DMS53 (cell line): ENCODE measurements at places on chromosomes 5 and 9.
A peak's percentile ranks its signal among the peaks of the same experiment; 100 is the strongest.

DNA sequence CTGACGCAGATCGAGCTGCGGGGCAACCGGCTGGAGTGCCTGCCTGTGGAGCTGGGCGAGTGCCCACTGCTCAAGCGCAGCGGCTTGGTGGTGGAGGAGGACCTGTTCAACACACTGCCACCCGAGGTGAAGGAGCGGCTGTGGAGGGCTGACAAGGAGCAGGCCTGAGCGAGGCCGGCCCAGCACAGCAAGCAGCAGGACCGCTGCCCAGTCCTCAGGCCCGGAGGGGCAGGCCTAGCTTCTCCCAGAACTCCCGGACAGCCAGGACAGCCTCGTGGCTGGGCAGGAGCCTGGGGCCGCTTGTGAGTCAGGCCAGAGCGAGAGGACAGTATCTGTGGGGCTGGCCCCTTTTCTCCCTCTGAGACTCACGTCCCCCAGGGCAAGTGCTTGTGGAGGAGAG is 4.6 kb upstream of the PHYHD1 start:
- no peak for DNase-seq

- no peak for DNase-seq
Measured at GRCh38 chr5:119741691-119742090, 112.3 kb downstream of the FAM170A start.

DNA sequence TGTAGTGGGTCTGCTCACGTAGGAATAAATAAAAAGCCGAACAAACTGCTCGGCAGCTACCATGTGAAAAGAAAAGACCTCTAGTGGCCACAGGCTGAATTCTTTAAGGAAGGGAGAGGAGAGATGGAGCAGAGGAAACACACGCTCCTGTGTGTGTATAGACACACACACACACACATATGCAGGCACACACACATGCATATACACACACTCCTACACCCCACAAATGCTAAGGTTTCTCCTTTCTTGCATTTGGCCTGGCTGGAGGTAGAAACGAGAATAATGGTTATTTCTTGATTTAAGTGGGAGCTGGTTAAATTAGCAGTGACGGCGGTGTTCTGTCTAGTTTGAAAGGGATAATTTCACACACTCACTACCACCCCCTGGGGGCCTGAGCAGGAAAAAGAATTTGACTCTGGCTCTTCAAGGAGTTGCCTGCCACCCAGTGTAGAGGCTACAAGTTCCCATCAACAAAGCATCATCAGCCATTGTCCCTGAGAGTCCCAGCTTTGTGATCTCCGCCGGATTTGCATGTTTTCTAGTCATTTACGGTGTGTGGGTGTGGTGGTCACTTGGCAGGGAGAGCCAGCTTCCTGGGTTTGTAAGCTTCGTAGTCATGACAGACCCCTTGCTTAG is at the start of gene INSYN2B:
Gene INSYN2B (minus strand): TSS at position 78 of the 636 bp plus-strand sequence. CDS start 96,597 bp downstream, outside the sequence.
- peak; percentile 51 for DNase-seq

- no peak for DNase-seq
Measured at GRCh38 chr5:52837068-52837467, 49.4 kb downstream of the ITGA1 start.

- DNase-seq = no peak
Measured at GRCh38 chr5:3034881-3035280, 283.4 kb upstream of the IRX2 start.

- DNase-seq = no peak
Measured at GRCh38 chr9:107620236-107620635, 130.7 kb upstream of the KLF4 start.

DNA sequence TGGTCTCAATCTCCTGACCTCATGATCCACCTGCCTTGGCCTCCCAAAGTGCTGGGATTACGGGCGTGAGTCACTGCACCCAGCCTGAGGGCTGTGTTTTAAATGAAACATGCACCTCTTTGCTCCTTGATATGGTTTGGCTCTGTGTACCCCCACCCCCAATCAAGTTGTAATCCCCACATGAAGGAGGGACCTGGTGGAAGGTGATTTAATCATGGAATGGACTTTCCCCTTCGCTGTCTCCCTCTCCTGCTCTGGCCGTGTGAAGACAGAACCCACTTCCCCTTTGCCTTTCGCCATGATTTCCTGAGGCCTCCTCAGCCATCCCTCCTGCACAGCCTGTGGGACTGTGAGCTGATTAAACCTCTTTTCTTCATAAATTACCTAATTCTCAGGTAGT is 12.5 kb upstream of the NOTCH1 start:
- no peak for DNase-seq

- DNase-seq = no peak
Measured at GRCh38 chr5:150114102-150114641, 27.8 kb upstream of the CSF1R start.

DNA sequence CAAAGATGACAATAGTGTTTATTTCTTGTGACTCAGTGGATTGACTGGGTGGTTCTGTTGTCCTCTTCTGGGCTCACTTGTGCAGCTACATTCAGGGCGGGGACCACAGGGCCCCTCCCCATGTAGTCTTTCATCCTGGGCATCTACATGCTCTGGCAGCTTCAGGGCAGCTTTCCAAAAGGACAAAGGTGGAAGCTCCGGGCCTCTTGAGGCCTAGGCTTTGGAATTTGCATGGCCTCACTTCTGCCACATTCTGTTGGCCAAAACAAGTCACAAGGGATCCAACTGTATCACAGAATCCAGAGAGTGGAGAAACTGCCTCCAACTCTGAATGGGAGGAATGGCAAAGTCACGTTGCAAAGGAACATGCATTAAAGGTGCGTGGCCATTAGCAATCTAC is 64.3 kb downstream of the ARHGAP26 start:
- DNase-seq = no peak
